ENCODE measurements at places on chromosomes 6 and 20. TPM values are rescaled to one million over a fixed set of nuclear protein-coding genes. Genes with fewer than 3 reads are reported as not detected.

The HSPA12B gene
- not detected for total RNA-seq

The EYA2 gene
- total RNA-seq = 0.28 TPM

The SPEF1 gene
- total RNA-seq = not detected

The PRSS16 gene
- total RNA-seq = 1.6 TPM

The ADGRG6 gene
- total RNA-seq = not detected

The SOX4 gene
- 0.20 TPM for total RNA-seq

The BIRC7 gene
- total RNA-seq = not detected

The DSP gene
- 0.15 TPM for total RNA-seq

The GTSF1L gene
- not detected for total RNA-seq

The KCNK16 gene
- not detected for total RNA-seq

The ALDH8A1 gene
- total RNA-seq = 1.2 TPM

The OSER1 gene
- 31.4 TPM for total RNA-seq

The CST9 gene
- total RNA-seq = not detected

The LHFPL5 gene
- total RNA-seq = not detected

The SNAI1 gene
- 0.28 TPM for total RNA-seq

The C20orf173 gene
- not detected for total RNA-seq

The PTGIS gene
- total RNA-seq = 2.8 TPM

Measured in activated CD4-positive, alpha-beta memory T cell treated with anti-CD3 and anti-CD28 coated beads, Interleukin-2, amount 10 ng/mL, durations not matched to agents 7 days and 5 days (primary cell).